ENCODE measurements at places on chromosomes 7 and 10.

GRCh38 chr7:30162133-30162532 is 27.3 kb downstream of the MTURN start:
- DNase-seq, result no peak

- peak; percentile 6 for DNase-seq
Measured at GRCh38 chr7:28272461-28272877, 91.9 kb upstream of the JAZF1 start.

- DNase-seq, result no peak
Measured at GRCh38 chr7:47568547-47568946, 13.4 kb downstream of the TNS3 start.

DNA sequence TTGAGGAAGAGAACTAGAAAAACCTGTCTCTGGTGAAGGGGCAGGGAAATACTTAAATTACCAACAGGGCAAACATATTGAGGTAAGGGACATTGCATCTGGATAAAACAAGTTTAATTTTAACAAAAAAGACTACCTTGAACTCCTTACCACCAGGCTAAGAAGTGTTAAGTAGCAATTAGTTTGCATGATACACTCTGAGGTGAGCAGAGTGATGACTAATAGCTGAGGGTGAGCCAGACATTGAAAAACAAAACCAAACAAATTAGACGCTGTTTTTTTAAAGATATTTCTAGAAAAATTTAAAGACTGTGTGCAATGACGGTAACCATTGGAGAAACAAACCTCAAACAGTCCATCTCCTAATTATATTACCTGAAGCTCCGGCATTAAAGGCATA is 105.9 kb downstream of the ANKRD7 start:
- DNase-seq, result no peak

- DNase-seq, result no peak
Measured at GRCh38 chr10:27893358-27893954, 105.4 kb downstream of the ODAD2 start.

DNA sequence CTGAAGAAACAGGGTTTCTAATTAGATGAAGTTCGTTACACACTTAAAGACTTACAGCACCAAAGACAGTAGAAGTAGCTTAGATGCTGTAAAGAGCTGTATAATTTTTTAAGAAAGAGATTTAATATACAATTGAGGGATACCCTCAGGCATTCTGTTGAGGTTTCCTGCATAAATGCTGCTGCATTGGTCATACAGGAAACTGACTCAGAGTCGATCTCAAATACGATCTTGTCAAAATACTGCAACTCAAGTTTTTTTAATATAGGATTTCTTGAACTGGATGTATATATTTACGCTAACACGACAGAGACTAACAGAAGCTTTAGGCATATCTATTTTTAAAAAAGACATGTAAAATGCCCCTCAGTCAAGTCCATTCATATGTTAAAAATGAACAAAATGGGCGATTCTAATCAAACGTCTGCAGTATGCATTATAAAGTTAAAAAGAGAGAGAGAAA is 2.4 kb upstream of the ARID5B start:
- no peak for DNase-seq

DNA sequence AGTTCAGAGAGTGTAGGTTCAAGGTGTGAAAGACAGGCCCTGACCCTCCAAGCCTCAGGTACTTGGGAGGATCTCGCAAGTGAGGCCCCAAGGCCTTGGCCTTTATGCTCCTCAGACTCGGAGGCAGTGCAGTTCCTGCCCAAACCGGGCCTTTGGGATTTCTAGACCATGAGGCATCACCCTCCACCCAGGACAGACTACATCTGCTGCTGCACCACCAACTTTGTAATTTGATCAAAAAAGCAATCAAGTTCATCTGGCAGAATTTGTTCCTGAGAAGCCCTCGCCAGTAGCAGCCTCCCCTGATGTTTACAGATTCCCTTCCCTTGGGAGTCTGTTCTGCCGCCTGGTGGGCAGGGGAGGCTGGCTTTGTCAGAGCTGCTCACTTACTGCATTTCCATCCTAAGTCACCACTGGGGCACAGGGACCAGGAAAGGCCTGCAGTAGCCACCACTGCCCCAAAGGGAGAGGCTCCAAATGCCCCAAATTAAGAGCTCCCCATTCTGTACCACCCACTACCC is 2.1 kb downstream of the CAMK2G start:
- no peak for DNase-seq

DNA sequence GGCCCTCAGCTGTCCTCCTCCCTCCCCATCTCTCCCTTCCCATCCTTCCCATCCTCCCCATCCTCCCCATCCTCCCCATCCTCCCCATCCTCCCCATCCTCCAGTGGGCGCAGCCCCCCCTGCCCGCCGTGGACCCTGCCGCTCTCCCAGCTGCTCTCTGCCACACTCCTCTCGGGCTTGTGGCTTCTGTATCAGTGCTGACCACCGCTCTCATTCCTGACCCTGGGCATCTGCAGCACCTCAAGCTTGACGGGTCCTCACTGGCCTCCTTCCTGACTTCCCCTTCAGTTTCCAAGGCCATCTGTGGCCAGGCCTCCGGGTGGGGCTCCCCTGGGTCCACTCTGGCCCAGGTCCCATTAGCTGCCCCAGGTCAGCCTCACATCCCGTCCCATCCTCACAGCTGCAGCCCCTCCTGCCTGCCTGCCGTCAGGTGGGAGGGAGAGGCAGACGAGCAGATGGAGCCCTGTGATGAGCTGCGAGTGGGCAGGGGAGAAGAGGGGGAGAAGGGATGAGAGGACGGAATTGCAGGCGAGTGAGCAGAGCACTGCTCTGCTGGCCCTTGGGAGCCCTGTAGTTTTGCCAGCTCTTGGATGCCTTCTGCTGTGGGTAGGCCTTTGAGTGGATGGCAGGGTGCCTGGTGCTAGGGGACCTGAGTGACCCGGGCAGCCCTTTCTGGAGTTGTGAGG is 35.7 kb downstream of the LHPP start:
- no peak for DNase-seq

- no peak for DNase-seq
Measured at GRCh38 chr10:74024600-74024999, 26.7 kb downstream of the VCL start.

DNA sequence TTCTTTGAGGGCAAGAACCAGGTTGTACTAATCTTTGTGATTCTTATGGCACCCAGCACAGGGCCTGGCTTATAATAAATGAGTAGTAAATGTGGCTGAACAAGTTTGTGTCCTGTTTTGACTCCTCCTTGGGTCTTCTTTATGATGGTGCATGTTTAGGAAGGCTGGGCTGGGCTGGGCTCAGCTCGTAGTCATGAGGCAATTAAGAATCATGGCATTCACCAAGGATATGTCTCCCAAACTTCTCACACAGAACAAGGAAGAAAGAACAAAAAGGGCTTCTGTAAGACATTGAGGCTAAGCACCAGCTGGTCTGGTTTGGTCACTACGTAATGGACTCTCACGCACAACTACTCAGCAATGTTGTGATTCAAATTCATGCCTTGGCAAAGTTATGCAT is 30.5 kb upstream of the YAE1 start:
- DNase-seq, result no peak

DNA sequence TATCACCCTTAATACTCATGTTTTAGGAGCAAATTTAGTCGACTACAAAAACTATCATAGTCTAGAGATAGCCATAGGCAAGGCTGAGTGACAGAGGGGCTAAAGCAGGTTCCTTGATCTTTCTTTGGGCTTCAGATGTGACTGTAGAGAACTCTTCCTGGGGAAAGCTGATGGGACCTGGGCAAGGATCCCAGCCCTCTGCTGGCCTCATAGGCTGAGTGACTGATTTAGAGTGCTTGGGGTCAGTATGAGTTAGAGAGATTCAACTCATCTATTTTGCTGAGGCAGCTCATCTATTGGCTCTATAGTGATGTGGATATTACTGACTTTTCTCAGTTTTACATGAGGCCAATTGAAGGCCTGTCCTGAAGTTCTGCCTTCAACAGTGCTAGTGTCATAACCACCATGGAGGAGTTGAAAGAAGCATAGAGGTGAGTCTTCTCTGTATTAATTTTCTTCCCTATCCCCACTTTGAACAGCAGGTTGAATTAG is 81.6 kb downstream of the SAMD9 start:
- DNase-seq, result no peak

DNA sequence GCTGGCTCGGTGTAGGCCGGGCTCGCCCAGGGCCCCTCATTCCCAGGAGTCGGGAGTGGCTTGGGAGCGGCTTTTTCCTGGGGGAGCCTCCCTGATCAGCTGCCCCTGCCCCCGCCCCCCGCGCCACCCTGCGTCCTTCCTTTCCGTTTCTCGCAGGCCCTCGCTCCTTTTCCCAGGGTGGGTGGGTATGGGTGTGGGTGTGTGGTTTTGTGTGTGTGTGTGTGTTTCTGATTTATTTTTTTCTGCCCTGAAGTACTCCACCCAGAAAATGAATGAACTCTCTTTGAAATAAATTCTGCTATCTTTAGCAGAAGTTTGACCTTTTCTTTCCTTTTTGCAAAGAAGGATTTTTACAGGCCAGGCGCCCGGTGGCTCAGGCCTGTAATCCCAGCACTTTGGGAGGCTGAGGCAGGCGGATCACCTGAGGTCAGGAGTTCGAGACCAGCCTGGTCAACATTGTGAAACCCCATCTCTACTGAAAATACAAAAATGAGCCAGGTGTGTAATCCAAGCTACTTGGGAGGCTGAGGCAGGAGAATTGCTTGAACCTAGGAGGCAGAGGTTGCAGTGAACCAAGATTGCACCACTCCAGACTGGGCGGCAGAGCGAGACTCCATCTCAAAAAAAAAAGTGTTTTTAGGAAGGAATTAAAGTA is 30.0 kb upstream of the AP5Z1 start:
- no peak for DNase-seq
